ENCODE measurements at places on chromosomes 12 and 14.

- no peak for DNase-seq
These were observed 10.4 kb upstream of the OSBPL8 start for GRCh38 chr12:76569685-76570604.

DNA sequence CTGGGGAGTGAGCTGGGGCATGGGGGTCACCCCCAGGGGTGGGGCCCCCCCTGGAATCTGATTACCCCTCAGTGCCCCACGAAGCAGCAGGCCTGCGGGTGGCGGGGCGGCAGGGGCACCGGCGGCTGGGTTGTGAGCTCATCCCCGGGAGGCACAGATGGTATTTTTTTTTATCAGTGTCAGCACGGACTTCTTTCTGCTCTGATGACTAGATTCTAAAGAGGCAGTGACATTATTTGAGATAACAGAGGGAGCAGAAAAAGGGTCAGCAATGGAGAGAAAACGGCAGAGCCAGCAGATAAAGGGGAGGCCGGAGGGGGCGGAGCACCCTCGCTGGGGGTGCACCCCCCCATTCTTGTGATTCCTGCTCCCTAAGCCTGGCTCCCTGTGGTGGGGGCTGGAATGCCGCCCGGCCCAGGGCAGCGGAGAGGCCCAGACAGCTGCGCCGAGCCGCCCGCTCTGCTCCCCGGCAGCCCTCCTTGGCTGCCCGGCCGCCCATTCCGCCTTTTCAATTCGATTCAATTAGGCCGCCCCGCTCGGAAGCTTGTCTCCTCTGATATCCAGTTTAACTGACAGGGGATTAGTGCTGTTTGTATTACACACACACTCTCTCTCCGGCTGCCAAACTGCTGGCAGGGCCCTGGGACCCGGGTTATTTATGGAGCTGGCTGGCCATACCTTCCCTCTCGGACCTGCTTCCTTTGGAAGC lies 32.9 kb downstream of the MVK start:
- DNase-seq = no peak

DNA sequence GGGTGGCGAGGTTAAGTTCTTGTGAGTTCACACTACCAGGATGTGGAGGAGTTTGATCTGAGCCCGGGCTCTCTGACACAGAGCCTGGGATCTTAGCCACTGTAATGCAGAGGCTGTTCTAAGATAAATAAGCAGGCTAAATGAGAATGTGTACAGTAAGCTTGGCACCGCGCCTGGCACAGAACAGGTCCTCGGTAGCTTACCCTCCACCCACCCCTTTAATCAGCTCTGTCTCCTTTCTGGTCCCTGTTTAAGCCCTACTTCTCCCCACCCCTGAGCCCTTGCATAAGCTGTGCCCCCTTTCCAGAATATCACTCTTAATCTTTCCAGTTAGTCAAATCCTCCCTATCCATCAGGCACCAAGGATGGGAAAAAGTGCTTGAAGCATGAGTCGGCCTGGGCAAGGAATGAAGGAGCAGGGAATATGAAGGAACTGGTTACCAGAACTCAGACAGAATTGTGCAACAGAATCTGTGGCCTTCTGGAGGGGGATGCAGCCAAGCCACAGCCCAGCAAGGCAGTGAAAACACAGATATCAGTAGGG lies 32.8 kb upstream of the CMKLR1 start:
- DNase-seq = no peak

GRCh38 chr14:29410581-29410980 lies 517.1 kb downstream of the PRKD1 start:
- DNase-seq = no peak

DNA sequence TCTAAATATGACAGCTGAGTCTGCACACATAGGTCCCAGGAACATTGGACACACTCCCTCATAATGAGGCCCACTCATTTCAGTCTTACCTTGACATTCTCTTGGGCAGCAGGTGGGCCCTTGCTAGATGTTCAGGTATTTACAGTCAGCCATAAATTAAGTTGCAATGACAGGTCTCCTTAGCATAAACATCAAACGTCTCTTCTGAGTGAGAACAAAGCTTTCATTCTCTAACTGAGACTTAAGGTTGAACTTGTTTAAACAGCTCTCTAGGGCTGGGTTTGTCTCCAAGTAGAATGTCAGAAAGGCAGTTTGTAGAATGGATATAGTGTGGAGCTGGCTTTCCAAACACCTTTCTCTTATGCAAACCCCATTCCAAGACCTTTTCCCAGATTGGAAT lies 10.3 kb downstream of the ACVR1B start:
- peak; percentile 21 for DNase-seq

GRCh38 chr14:26218861-26219260 lies 379.0 kb downstream of the NOVA1 start:
- DNase-seq = no peak

GRCh38 chr14:93059917-93060545 lies 55.7 kb downstream of the ITPK1 start:
- no peak for DNase-seq

DNA sequence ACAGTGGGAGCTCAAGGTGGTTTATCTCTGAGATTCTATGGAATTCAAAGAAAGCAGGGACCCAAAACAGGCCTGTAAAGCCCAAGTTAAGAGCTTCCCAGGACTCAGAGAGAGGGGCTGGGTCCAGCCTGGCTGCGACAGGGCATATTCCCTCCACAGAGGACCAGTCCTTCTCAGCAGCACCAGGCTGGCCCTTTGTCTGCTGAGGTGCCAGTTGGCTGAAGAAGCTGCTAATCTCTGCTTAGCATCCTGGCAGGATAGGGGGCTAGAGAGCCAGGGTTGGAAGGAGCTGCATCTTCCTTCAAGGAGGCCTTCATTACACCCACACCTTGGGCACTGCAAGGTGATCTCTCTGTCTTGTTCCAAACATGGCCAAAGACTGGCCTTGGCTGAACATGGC lies 68.3 kb upstream of the TUNAR start:
- no peak for DNase-seq

GRCh38 chr14:50061664-50062437 lies 54.5 kb downstream of the VCPKMT start:
- DNase-seq = peak; percentile 62

- DNase-seq = no peak
These were observed 17.2 kb downstream of the TM7SF3 start for GRCh38 chr12:26997003-26997402.

DNA sequence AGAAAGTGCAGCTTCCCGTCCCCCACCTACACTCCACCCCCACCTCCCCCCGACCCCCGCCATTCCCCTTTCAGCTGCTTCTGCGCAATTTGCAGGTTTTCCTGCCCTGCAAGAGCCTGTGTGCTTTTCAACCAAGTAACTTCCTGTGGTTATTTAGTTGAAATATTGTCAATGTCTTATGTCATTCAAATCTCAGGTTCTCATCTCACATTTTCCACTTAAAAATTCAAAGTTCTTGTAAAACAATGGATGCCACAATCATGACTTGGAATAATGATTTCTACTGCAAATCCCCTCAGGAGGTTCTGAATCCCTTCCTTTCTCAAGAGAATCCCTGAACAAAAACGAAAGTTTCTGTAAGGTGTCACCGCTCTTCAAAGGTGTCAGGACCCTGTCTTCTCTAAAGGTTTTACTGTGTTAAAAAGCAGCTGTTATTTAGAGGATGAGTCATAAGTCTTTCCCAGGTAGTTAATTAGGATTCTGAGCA lies 31.6 kb downstream of the WBP11 start:
- no peak for DNase-seq

DNA sequence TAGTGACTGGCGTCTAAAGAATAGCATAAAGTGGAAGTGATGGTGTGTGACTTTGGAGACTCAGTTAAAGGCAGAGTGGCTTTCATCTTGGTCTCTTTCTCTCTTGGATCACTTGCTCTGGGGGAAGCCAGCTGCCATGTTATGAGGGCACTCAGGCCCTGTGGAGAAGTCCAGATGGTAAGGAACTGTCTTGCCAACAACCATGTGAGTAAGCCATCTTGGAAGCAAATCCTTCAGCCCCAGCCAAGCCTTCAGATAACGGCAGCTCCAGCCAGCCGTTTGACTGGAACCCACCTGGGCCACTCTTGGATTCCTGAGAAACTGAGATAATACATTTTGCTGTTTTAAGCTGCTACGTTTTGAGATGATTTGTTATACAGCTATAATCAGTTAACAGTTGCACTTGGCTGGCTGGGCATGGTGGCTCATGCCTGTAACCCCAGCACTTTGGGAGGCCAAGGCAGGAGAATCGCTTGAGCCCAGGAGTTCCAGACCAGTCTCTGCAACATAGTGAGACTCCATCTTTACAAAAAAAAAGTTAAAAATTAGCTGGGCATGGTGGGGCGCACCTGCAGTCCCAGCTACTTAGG lies 7.7 kb upstream of the LRRC23 start:
- DNase-seq = no peak

DNA sequence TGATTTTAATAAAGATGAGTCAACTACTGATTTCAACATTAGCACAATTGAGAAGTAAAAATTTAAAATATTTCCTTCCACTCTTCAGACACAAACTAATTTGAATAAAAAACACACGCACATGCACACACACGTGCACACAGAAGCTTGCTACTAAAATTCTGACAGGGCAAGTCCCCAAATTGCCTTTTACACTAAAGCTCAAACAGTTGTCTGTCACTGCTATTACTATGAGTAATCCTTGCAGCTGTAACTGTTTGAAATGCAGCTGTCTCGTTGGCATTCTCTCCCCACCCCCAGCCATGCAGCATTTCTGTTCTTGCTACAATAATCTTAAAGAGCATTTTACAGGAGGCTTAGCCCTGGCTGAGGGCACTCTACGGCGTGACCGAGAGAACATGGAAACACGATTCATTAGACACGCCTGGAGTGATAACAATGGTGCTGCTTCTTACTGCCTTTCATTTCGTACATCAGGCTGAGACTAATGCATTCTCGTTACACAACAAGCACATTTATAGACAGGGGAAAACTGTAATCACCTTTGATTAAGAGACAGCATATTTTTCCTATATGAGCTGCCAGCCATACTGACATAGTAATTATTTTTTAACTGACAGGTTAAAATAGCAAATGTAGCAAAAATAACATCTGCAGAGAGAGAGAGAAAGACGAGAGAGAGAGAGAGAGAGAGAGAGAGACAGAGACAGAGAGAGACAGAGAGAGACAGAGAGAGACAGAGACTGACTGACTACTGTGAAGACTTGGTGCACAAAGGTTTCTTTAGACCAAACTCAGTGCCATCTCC lies 153.8 kb downstream of the MED13L start:
- peak; percentile 38 for DNase-seq

- DNase-seq = no peak
These were observed 696.0 kb downstream of the C12orf50 start for GRCh38 chr12:87332987-87333726.

DNA sequence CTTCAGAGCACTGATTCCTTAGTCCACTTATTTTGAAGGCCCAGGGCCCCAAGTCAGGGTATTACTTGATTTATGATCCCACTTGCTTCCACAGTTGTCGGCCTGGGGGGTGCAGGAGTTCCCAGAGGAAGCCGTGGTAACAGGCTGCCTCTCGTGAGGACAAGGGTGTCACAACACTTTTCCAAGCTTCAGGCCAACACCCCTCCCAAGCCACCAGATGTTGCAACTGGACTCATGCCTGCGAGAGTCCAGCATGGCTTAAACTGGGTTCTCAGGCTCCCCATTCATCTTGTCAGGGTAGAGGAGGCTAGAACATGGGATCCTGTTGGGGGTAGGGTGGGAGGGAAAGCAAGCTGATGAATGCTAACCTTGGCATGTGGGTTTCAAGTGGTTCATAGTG lies 56.1 kb downstream of the BMP4 start:
- DNase-seq = no peak

DNA sequence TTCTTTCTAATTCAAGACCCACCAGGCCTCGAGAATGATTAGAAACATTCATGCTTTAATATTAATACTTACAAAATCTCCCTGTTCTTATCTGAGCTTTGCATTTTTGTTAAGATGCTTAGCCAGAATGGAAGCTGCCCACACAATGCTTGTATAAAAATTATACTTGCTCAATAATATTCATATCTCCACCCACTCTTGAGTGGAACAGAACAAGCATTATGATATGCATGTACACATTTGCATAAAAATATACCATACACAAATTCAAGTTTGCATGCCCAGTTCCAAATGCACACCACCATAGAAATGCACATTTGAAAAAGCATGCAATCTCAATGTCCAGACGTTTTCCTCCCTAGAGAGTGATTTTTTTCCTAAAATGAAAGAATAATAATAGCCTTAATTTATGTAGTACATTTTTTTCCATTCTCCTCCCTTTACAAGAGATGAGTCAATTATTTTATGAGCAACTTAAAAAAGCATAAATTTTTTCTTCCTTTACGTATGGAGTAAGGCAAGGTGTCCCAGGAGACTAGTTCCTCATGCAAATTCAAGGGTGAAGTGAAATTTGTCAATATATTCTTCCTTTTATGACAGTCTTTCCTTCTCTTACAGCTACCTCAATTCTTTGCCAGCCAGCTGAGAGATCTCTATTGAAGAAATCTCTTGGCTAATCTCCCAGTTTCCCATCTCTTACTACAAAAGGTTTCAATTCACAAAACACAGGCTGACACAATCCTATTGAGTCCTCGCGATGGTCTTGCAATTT lies 313.1 kb upstream of the GARIN6 start:
- no peak for DNase-seq

- no peak for DNase-seq
These were observed 18.4 kb downstream of the COA8 start for GRCh38 chr14:103581206-103581605.

GRCh38 chr12:111664499-111664898 lies 21.3 kb downstream of the BRAP start:
- no peak for DNase-seq

DNA sequence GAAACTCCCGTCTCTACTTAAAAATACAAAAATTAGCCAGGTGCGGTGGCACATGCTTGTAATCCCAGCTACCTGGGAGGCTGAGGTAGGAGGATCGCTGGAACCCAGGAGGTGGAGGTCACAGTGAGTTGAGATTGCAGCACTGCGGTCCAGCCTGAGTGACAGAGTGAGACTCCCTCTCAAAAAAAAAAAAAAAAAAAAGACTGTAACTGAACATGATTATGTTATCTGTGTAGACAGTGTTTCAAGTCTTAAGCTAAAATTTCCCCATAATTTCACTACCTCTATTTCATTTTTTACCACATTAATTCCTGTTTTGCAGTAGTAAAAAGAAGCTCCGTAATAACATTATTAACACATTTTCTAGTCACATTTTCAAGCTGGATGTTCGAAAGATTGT lies 5.4 kb downstream of the PLBD1 start:
- DNase-seq = no peak

GRCh38 chr12:25806271-25806670 lies 152.2 kb upstream of the RASSF8 start:
- DNase-seq = no peak

DNA sequence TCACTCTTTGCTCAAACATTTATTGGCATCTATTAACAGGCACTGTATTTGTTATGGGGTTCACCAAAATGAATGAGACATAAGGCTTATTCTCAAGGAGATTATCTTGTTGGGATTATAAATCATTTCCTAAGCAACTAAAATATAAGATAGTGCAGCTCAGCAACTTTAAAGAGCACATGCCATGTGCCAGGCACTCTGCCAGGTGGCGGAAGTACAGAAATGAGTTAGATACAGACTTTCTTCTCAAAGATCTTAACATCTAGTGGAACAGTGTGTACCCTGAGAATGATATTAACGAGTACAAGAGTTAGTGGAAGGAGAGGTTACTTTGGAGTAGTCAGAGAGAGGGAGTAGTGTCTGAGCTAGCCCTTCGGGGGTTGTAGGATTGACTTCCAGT lies 28.4 kb upstream of the TOMM20L start:
- no peak for DNase-seq

- no peak for DNase-seq
These were observed 49.5 kb downstream of the DCAF4 start for GRCh38 chr14:72975770-72976169.

Measured in urothelium cell line (cell line).